Adrenal gland (tissue), 19 donors: ENCODE measurements at places on chromosomes 2 and 18. TPM values are rescaled to one million over a fixed set of nuclear protein-coding genes. Genes with fewer than 3 reads are reported as not detected.

The ALLC gene
- not detected for total RNA-seq

The CMPK2 gene
- 9.6 TPM for total RNA-seq

The APCDD1 gene
- total RNA-seq = 7.1 TPM

The NGEF gene
- total RNA-seq = 39.7 TPM

The DSEL gene
- total RNA-seq = 7.4 TPM

GRCh38 chr18:79380816-79381806 is 14.6 kb upstream of the NFATC1 start:
- DNase-seq = peak; percentile 65

GRCh38 chr2:178787934-178788333 is 19.3 kb downstream of the TTN start:
- DNase-seq = no peak

- no peak for DNase-seq
Observed at GRCh38 chr18:57767259-57768050, 35.7 kb downstream of the ATP8B1 start.

DNA sequence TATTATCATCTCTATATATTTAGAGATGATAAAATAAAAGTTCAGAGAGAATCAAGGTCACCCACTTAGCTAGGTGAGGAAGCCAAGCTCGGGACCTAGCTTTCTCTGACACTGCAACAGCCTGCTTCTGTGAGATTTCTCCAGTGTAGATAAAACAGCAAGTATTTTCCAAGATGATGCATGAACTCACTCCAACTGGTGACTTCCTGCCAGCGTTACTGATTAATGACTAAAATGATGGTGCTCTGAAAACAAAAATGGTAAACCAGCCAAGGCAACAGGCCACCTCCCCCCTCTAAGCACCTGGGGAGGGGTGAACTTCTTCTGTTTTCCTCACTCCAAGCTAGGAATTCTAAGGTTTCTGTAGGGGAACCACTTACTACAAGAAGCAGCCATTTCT is 510.2 kb upstream of the ID2 start:
- DNase-seq = no peak

- DNase-seq = no peak
Observed at GRCh38 chr2:19348692-19349091, 9.7 kb downstream of the OSR1 start.

DNA sequence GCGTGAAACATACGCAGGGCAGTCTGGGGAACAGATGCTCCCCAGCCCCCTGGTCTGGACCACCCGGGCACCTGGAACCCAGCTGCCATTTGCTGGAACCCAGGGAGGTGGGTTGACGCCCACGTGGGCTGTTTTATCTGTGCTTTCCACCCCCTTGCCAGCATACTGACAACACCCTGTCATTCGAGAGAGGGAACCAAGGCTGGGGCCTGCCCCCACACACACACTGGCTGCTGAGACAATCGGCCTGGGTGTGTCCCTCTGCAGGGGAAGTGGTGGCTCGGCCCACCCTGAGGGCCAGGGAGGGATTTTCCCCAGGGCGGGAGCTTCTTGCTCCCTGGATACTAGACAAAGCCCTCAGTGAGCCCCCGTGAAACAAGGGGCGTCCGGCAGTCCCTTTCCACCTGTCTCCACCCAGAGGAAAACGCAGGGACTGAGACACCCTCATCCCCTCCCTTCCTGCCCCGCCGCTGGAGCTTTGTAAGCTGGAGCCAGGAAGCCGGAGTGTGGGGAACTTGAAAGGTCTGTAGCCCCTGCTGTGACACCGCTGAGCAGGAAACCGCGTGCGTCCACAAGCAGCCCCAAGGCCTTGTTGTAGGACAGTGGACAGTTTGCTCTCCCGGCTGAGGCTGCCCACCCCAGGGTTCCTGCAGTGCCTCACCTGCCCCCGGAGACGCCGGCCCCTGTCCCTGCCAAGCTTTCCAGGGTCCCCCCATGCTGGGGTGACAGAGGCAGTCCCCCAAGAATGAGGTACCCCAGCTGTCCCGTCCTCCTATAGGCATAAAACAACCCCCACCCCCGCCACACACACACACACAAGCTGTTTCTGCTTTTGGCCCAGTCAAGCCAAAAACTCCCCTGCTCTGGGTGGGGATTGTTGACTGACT is 14.1 kb upstream of the KLF11 start:
- no peak for DNase-seq
